Nucleus accumbens (tissue), 56 donors: ENCODE measurements at places on chromosomes 6 and 20.

- DNase-seq, result no peak
Measured at GRCh38 chr6:80148220-80148619, 41.7 kb downstream of the BCKDHB start.

DNA sequence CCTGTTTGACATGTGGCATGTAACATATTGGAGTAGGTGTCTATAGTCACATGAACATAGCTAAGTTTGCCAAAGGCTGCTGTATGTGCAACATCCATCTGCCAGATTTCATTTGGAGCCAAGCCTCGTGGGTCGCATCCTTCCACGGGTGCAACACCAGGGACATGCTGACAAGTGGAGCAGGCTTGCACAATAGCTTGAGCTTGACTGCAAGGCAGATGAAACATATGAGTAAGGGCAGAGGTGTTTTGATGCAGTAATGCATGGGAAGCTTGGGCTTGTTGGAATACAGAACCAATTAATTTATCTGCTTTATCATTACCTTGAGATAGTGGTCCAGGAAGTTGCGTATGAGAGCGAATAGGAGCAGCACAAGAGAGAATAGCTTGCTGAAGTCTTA lies 74.1 kb upstream of the BTN3A2 start:
- DNase-seq, result no peak

DNA sequence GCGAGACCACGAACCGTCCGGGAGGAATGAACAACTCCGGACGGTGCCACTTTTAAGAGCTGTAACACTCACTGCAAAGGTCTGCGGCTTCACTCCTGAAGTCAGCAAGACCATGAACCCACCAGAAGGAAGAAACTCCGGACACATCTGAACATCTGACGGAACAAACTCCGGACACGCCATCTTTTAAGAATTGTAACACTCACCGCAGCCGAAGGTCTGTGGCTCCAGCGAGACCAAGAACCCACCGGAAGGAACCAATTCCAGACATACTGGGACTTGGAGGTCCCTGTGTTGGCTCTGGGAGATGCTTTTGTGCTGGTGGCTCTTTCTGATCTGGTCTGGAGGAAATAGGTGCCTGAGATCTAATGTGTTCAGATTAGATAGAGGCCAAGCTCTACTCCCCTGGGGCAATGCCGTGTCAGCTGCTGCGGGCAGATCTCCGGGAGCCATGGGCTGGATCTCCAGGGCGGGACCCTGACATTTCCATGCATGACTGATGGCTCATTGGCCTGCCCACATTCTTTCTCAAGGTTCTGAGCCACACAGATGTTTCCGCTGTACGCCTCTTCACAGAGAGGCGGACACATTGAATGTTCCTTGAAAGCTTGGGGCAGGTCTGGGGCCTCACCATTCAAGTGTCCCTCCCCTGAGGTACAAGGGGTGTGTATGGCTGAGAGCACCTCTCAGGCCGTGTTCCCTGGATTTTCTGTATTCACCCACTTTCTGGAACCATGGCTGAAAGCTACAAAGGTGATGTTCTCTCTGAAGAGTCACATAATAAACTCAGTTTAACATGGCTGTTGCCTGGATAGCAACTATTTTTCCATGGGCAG lies 29.3 kb downstream of the GMPR start:
- no peak for DNase-seq

DNA sequence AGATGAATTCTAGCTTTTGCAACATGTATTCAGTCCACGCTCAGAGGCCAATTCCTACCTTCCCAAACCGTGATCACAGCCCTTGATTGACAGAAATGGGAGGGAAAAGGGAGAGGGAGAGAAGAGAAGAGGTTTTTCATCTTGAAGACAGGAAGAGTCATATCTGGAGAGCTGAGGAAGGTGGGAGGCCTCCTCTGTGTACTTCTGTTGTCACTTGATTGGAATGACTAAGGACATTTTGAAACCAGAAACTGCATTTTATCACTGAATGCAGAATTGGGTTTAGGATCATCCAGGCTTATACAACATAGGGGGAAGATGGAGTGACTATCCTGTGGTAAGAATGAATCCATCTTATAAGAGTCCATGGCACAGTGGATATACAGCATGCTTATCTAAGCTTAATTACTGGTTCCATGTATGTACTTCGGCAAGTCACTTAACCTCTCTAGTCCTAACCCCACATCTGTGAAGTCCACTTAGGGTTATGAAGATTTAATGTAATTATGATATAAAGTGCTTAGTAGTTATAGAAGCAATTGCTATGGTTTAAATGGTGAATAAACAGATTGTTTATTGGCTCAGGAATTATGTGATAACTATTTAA lies 144.0 kb downstream of the BCKDHB start:
- DNase-seq, result no peak

GRCh38 chr20:8144282-8145245 lies 12.5 kb downstream of the PLCB1 start:
- no peak for DNase-seq

- no peak for DNase-seq
Measured at GRCh38 chr20:36924167-36925045, 27.1 kb downstream of the SAMHD1 start.

GRCh38 chr20:50605136-50605535 lies 86.2 kb downstream of the RIPOR3 start:
- no peak for DNase-seq

DNA sequence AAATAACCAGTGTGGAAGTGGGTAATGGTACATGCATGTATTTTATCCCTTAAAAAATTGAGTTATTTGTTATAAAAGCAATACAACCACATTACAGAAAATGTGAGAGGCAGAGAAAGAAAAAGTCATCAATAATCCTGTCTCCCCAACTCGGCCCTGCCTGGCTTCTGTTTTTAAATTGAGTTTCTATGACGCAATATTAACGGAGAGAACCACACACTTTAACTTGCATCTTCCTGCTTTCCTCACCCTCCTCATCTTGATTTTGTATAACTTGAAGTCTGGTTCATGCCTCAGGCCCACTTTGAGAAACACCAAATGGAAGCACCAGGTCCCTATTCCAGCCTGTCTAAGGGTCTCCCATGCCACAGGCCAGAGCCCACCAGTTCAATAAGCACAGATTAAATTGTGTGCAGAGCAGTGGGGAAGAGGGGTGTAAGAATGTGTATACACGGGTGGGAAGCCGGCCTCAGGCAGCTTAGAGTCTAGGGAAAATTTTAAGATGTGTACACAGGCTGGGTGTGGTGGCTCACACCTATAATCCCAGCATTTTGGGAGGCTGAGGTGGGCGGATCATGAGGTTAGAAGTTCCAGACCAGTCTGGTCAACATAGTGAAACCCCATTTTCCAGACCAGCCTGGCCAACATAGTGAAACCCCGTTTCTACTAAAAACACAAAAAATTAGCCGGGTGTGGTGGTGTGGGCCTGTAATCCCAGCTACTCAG lies 15.9 kb downstream of the KCNK5 start:
- no peak for DNase-seq

- DNase-seq, result no peak
Measured at GRCh38 chr6:163427498-163428254, 13.2 kb downstream of the QKI start.

- DNase-seq, result no peak
Measured at GRCh38 chr20:20229595-20229994, 138.3 kb upstream of the INSM1 start.

DNA sequence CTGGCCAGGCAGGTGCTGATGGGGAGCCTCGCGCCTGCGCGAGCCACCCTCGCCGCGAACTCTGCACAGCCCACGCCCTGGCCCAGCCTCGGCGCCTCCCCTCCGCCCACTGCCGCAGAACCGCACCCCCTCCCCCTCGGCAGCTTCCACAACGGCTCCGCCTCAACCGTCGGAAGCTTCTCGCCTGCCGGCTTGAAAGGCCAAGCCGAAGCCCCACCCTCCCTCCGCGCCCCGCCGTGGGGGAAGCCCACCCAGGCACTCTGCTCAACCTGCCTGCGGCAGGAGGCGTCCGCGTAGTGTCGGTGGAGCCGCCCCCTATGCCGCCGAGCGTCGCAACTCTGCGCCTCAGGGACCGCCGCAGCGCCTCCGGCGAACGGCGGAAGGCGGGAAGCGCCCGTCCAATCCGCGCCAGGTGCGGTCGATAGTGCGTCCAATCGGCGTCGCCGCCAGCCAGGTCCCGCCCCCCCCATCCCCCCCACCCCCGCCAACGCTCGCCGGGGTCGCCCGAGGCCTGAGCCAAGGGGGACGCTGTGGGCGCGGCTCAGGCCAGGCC lies at the start of gene SYCP2:
Gene SYCP2 (minus strand): TSS at position 342 of the 553 bp plus-strand sequence. CDS start 11,224 bp downstream, outside the sequence.
- DNase-seq, result peak; percentile 61

- DNase-seq, result no peak
Measured at GRCh38 chr6:96923871-96924493, 546 bp upstream of the KLHL32 start.

GRCh38 chr6:77290798-77291197 lies 172.5 kb downstream of the HTR1B start:
- no peak for DNase-seq

GRCh38 chr6:167571550-167571949 lies 246.7 kb downstream of the TTLL2 start:
- no peak for DNase-seq

GRCh38 chr6:156816505-156816904 lies 39.3 kb downstream of the ARID1B start:
- no peak for DNase-seq

DNA sequence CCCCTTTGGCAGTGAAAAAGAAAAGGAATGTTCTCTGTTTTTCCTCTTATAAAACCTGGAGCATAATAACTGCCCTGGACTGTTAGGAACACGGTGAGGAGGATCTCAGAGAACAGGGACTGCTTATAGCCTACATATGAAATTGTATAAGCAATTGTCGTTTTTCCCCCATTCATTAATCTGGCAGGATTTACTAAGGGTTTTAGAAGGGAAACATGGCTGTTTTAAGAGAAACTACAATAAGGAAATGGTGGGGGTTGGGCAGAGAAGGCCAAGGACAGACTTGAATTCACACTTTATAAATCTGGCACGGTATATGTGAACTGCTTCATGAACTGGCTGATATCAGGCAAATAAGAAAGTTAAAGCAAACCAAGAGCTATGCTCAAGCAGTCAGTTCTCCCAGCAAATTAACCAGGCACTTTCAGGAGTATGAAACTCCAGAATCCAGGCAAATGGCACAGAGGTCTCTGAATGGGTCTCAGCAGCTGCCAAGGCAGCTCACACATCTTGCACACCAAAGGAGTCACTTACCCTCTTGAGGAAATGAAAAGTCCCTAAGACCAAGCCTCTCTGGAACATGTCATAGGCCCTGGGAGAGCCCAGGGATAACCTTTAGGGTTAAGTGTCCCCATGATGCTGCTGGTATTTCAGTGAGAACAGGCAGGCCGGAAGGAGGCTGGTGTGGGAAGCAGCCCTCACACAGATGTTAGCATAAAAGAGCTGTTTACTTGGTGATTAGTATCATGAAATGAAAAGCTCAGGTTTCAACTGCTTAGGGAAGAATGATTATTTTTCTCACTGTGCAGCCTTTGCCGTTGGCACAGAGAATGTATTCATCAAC lies 260.5 kb upstream of the MARCKS start:
- no peak for DNase-seq

- no peak for DNase-seq
Measured at GRCh38 chr6:44051515-44051914, 75.7 kb downstream of the MRPL14 start.

DNA sequence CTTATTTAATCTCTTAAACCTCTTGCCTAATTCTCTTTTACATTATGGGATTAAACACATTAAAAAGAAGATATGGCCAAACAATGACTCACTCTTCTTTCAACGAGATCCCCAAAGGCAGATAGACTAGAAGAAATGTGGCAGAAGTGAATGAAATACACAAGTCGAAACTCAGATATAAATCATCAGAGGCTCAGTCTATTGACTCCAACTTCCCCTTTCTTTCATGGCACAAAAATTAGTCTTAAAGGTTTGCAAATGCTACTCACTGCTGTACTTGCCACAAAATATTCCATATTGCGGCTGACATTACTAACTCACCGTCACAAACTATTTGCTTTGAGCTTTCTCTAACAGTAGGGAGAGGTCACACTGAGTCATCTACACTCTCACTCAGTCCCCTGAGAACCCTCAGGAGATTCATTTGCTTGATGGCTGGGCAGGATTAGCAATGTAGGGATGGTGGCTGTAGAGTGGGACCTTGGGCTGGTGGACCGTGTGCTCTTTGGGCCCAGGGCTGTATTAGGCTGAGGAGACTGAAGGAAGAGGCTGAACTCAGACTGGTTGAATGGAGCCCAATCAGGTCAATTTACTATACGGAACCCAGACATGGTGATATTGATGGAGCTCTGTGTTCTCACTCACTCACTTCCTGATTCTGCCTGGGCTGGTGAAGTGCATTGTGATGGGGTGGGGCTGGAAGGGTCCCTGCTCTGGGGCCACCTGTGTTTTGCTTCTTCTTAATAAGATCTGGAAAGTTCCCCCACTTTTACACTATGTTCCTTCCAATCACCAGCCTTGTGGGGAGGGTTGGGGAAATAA lies 42.8 kb upstream of the UBR2 start:
- DNase-seq, result no peak

- no peak for DNase-seq
Measured at GRCh38 chr20:14801591-14802325, 464.3 kb upstream of the FLRT3 start.

- no peak for DNase-seq
Measured at GRCh38 chr6:145028144-145028818, 707.0 kb downstream of the EPM2A start.

DNA sequence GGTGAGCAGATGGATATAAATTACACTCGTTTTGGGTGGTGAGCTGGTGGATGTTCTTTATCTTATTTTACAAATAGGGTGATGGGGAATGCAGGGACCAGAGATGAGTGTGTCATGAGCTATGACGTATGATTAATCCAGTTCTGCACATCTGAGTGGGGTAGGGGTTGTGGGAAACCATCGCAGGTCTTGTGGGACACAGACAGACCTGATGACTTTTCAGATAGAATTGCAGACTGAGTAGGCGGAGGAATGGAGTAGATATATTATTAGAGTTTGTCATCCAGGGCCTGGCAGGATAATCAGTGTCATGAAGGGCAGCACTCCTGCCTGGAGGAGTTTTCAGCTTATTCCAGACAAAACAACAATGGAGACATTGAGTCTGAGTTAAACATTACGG lies 12.9 kb upstream of the DSP start:
- DNase-seq, result no peak

GRCh38 chr6:5217356-5217755 lies 43.4 kb downstream of the LYRM4 start:
- DNase-seq, result no peak

DNA sequence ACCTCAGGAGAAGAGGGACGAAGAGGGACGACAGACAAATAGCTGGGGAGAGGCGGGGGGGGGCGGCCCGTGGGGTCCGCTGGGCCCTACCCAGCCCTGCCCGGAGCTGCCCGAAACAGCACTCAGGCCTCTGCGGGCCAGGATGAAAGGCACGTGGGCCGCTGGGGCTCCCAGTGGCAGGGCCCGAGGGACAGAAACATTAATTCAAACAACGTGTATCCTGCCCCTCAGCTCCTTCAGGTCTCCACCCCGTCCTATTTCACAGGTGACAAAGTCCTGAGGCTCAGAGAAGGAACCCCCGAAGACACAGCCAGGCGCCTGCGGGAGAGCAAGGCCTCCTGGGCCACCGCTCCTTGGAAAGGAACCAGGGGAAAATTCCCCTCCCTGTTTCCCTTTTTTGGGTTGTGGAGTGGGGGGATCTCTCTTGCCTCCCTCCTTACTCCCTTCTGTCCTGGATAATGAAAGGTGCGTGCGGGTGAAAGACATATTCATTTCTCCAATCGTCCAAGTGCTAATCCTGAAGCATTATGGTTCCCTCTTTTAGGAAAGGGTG lies 93.3 kb downstream of the RNASET2 start:
- DNase-seq, result no peak

GRCh38 chr6:149815788-149816187 lies 48.4 kb downstream of the LRP11 start:
- no peak for DNase-seq

- no peak for DNase-seq
Measured at GRCh38 chr6:163872335-163872734, 457.8 kb downstream of the QKI start.

- no peak for DNase-seq
Measured at GRCh38 chr6:158751224-158751623, 67.9 kb downstream of the EZR start.
